Stimulated activated CD8-positive, alpha-beta memory T cell treated with anti-CD3 and anti-CD28 coated beads, Interleukin-4, amount 100 ng/mL, for 48 hours (primary cell): ENCODE measurements at places on chromosomes 16 and 17.
A peak's percentile ranks its signal among the peaks of the same experiment; 100 is the strongest.

- no peak for DNase-seq
Observed at GRCh38 chr16:2470234-2470601, 879 bp upstream of the NTN3 start.

DNA sequence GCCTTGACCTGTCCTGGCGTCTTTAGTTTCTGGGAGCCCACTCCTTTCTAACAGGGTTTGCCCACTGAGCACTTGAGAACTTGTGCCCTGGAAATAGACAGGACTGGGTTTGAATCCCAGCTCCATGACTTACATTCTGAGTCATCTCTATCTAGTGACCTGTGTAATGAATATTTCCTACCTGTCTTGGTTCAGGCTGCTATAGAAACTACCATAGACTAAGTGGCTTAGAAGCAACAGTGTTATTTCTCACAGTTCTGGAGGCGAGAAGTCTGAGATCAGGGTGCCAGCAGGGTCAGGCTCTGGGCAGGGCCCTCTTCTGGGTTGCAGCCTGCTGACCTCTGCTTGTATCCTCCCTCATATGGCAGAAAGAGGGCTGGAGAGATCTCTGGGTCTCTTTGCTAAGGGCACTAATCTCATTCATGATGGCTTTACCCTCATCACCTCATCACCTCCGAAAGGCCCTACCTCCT lies 110.7 kb upstream of the DHX40 start:
- no peak for DNase-seq

GRCh38 chr16:11691771-11692170 lies 23.5 kb downstream of the SNN start:
- DNase-seq = no peak

- DNase-seq = peak; percentile 61
Observed at GRCh38 chr17:65121916-65122806, 15.0 kb upstream of the RGS9 start.

GRCh38 chr16:66658860-66659190 lies 37.7 kb downstream of the CMTM4 start:
- DNase-seq = no peak

GRCh38 chr16:3171181-3171854 lies 16.7 kb upstream of the OR1F1 start:
- DNase-seq = peak; percentile 75

- no peak for DNase-seq
Observed at GRCh38 chr16:85266857-85267256, 154.6 kb upstream of the CIBAR2 start.

DNA sequence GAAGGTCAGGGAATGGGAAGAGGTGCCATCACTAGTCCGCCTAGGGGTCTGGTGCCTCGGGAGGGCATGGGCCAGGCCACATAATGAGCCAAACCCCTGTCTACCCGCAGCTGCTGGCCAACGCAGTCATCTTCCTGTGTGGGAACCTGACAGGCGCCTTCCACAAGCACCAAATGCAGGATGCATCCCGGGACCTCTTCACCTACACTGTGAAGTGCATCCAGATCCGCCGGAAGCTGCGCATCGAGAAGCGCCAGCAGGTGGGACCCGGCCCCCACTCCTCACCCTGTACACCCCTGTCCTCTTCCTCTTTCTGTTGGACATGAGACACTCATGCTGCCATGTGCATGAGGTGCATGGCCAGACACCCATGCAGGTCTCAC lies 26.2 kb downstream of the ADCY7 start:
- DNase-seq = no peak

- no peak for DNase-seq
Observed at GRCh38 chr16:49352892-49353291, 20.7 kb upstream of the C16orf78 start.

- no peak for DNase-seq
Observed at GRCh38 chr17:72466606-72467005, 345.8 kb downstream of the SOX9 start.

GRCh38 chr17:72514891-72515290 lies 394.1 kb downstream of the SOX9 start:
- DNase-seq = no peak

GRCh38 chr17:17054636-17055035 lies 12.4 kb downstream of the MPRIP start:
- no peak for DNase-seq

GRCh38 chr16:56774016-56774680 lies 44.2 kb downstream of the NUP93 start:
- no peak for DNase-seq

GRCh38 chr17:43309505-43310332 lies 75.9 kb upstream of the RNU2-1 start:
- DNase-seq = peak; percentile 23

DNA sequence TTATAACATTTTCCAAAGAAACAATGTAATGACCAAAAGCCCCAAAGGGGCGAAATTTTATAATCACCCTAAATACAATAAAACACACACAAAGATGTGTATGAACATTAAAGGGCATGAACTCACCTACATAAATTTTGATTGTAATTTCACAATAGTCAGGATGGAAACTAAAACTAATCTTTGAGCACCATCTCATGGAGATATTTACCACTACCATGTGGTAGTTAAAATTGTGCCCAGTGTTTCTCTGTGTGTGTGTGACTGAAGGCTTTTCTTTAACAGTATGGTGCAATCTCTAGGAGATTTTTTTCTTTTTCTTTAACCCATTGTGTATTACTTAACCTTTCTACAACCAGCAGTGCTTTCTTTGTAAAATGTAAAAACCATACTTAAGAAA lies 19.7 kb upstream of the MEIOC start:
- DNase-seq = no peak

GRCh38 chr17:77444984-77445759 lies 304.4 kb downstream of the SEC14L1 start:
- peak; percentile 83 for DNase-seq

GRCh38 chr16:48385253-48386150 lies at the start of gene SIAH1:
Gene SIAH1, minus strand, starts transcription at chr16:48385413. Its CDS starts 22,985 bp downstream, at chr16:48362428.
- DNase-seq = peak; percentile 90

DNA sequence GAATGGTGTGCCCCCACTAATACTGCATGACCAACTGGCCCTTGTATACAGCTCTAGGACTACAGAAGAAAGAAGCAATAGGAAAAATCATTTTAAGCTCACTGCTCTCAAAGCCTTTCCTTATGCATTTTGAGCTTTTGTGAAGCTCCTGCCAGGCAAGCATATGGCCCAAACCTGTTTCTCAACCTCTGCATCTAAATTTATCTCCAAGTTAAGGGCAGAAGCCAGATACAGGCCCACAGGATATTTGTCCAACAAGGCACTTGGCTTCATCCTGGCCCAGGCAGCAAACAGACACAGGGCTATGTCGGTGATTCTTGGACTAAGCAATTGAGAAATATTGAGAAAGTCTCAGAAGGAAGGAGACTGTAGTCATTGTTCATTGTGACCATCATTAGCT lies 43.9 kb downstream of the CCT6B start:
- DNase-seq = no peak

GRCh38 chr17:48498164-48498850 lies 32.5 kb downstream of the HOXB1 start:
- DNase-seq = no peak

GRCh38 chr17:11026903-11027302 lies 189.0 kb upstream of the PIRT start:
- no peak for DNase-seq

DNA sequence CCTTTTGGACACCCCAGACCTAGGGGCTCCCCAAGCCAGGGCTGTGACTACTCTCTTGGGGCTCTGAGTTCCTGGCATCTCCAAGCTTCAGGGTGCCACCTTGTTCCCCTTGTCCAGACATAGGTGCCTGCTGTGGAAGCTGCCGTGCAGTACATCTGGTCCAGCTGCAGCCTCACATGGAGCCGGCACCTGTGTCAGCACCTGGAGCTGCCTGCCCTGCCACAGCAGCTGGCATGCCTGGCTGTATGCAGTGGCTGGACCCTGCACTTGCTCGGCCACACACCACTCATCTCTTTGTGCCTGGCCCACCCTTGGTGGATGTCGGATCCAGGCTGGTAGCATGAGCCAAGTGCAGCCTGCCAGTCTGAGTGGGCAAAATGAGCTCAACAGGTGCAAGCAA lies 775.8 kb downstream of the CDH11 start:
- no peak for DNase-seq

DNA sequence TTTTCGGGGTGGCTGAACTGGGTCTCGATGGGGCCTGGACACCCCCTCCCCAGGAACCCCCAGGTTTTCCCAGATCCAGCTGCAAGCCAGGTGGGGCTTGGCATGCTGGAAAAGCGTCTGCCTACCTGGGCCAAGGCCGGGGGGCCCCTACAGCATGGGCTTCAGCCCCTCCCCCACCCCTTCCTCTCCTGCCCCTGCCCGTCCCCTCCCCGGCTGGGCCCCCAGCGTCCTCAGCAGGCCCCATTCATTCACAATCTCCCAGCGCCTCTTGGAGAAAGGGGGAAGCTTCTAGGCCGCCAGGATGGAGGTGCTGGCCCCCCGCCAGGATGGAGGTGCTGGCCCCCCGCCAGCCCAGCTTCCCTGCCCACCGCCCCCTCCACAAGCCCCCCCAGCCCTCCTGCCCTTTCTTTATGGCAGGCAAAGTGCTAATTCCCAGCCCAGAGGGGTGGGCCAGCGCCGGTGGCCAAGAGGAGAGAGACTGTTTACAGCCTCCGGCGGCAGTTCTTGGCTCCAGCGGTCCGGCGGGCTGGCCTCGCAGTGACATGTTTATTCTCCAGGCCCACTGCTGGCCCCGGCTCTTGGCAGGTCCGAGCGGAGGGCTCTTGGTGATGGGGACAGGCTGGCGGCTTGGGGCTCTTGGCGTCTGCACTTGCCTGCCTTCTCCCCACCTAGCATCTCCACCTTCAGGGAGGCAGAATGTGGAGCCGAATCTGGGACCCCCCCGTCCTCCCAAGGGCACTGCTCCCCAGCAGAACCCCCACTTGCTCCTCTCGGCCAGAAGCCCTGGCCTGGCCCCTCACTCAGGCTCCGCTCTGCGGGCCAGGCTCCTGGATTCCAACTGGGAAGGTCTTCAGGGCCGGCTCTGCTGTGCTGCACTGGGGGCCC lies 94.4 kb upstream of the CIBAR2 start:
- no peak for DNase-seq
